Activated CD4-positive, alpha-beta memory T cell treated with anti-CD3 and anti-CD28 coated beads for 36 hours (primary cell): ENCODE measurements at places on chromosomes 2 and 18. TPM values are rescaled to one million over a fixed set of nuclear protein-coding genes. Genes with fewer than 3 reads are reported as not detected.

- no peak for DNase-seq
Measured at GRCh38 chr18:41058351-41059125, 896.5 kb upstream of the PIK3C3 start.

DNA sequence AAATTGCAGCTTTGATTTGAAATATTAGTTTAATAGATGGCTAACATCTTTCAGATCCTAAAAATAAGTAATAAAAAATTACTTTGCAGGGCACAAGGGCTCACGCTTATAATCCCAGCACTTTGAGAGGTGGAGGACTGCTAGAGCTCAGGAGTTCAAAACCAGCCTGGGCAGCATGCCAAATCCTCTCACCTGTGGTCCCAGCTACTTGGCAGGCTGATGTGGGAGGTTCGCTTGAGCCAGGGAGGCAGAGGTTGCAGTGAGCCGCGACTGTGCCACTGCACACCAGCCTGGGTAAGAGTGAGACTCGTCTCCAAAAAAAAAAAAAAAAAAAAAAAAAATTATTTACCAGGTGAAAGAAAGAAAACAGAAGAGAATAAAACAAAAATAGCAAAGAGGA lies 449.8 kb downstream of the NRXN1 start:
- no peak for DNase-seq

DNA sequence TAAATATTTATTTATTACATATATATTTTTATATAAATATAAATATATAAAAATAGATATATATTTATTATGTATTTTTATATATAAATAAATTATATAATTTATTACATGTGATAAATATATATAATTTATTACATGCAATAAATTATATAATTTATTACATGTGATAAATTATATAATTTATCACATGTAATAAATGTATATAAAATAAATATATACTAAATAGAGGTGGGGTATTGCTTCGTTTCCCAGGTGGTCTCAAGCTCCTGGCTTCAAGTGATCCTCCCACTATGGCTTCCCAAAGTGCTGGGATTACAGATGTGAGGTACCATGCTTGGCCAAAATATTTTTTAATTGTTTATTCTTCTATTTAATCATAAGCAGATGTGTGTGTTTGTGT lies 3.6 kb upstream of the G6PC2 start:
- no peak for DNase-seq

DNA sequence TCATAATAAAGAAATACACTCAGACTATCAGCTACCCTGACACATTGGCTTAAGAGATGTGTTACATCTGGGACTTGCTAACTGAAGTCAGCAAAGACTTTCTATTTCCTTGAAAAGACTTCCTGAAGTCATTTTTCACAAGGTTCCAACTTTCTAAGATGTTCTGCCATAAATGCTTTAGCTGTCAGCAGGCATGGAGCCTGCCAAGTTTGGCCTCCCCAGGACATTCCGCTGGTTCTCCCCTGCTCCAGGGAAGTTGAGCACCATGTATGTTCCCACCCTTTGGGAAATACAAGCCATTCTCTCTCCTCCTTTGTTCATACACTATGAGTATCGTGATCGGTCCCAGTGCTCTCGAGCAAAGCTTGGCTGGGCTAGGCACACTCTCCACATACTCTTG lies 202.7 kb upstream of the CCDC68 start:
- DNase-seq = no peak

GRCh38 chr18:66510357-66511045 lies 93.4 kb downstream of the CDH19 start:
- DNase-seq = no peak

GRCh38 chr2:118048401-118048800 lies 34.5 kb upstream of the CCDC93 start:
- DNase-seq = no peak

- no peak for DNase-seq
Measured at GRCh38 chr2:164146441-164146840, 410.6 kb upstream of the FIGN start.

- DNase-seq = no peak
Measured at GRCh38 chr2:215218587-215219577, 80.5 kb upstream of the ABCA12 start.

DNA sequence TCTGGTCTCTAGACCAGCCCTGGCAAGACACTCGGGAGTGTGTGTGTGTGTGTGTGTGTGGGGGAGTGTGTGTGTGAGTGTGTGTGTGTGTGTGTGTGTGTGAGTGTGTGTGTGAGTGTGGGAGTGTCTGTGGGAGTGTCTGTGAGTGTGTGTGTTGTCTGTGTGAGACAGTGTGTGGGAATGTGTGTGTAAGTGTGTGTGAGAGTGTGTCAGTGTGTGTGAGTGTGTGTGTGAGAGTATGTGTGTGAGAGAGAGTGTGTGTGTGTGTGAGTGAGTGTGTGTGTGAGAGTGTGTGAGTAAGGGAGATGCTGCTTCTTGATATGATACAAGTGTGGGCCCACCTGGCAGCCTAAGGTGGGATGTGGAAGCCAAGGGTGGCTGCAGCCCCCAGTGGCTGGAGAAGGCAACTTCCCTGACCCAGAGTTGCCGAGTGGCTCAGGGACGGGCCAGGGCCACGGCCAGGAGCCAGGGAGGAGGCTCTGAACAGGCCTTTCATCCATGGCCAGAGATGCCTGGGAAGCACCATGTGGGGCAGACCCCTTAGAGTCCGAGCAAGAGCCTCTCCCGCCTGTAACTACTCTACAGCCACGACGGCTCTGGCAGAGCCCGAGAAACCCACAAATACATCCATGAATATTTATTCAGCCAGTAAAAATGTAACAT lies 159.3 kb upstream of the MYCN start:
- no peak for DNase-seq

- DNase-seq = no peak
Measured at GRCh38 chr2:12183032-12183645, 436.7 kb downstream of the LPIN1 start.

PDE1A gene
- not detected for total RNA-seq

STAM2 gene
- total RNA-seq = 16.4 TPM

IL18RAP gene
- total RNA-seq = 10.6 TPM

ST8SIA5 gene
- not detected for total RNA-seq

REG3G gene
- total RNA-seq = not detected

TTR gene
- not detected for total RNA-seq
